HFFc6 (cell line): ENCODE measurements at places on chromosomes 7 and 10. TPM values are rescaled to one million over a fixed set of nuclear protein-coding genes. Genes with fewer than 3 reads are reported as not detected.

DNA sequence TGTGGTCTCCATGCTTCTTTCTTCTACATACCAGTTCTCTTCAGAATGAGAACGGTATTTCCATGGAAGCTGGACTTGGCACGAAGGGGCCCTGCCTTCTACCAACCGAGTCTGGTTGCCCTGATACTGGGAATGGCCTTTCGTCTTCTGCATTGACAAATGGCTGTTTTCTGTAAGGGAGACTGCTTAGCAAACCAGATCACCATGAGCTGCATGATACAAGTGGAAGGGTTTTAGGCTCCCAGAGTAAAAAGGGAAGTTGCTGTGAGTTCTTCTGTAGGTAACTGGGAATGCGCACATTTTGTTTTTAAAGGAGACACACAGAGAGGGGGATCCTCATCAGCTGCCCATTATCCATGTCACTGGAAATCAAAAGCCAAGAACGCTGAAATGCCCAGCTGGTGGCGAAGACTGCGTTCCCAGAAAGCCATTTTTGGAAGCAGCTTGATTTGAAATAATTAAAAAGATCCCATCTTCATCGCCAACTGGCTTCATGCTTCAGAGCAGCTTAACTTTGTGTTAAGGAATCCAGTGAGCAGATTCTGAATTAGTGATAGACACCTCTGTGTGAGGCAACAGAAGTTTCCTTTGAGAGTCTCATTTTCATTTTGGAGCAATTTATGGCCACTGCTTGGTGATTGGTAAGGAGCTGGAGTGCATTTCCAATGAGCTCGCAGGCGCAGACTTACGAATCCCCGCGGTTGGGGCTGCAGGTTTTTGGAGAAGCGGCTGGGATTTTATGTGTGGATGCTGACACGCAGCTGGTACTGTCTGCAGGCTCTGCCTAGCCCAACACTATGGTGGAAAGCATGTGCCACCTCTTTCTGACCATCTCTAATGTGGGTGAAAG lies 672.7 kb upstream of the FOXK1 start:
- no peak for DNase-seq

DNA sequence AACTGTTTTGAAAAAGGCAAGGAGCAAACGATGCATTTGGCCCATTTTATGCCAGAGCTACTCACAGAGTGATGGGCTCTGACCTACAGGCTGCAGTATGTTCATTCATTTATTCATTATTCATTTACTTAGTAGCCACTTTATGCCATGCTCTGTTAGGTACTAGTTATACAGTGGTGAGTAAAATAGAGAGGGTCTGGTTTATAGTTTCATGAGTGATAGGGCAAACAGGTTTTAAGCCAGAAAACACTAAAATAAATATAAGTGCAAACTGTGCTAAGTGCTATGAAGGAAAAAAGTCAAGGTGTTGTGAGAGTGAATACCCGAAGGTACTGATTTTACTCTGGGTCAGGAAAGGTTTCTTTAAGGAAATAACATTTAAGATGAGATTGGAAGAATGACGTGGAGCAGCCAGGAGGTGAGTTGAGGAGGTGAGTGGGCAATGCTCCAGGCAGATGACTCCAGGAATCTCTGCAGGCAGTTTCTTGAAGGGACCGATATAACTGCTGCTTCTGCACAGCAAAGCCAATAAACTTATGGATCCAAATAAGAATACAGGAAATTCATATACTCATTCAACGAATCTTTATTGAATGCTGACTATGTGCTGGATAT lies 56.9 kb upstream of the FAM133B start:
- no peak for DNase-seq

- DNase-seq, result no peak
Measured at GRCh38 chr10:73625004-73625883, 16.0 kb downstream of the MYOZ1 start.

DNA sequence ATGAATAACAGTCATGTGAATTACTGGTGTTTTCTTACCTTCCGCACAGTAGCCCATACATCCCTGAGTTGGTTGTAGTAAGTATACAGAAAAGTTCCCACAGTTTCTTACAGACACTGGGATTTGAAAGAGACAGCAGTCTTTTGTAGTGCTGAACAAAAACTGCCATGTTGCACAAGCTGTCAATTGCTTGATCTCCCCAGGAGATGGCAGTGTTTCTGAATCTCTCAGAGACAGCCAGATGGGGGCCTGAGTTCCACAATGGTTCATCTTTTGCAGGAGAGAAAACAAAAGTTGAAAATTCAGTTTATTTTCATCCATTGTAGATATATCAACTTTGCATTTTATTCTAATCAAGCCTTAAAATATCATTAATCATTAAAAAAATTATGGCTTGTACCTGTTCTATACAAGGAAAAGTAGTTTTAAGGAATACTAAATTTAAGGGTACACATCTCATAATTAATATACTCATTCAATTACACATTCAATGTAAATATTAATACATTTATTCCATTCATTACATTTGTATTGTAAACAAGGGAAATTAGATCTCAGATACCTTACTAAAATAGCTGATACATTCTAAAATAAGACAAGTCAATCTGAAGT lies 14.5 kb downstream of the VWDE start:
- peak; percentile 17 for DNase-seq

- no peak for DNase-seq
Measured at GRCh38 chr10:113433711-113434110, 119.1 kb upstream of the HABP2 start.

SHH gene
- not detected in 3 replicates for total RNA-seq

- no peak for DNase-seq
Measured at GRCh38 chr7:124413029-124413428, 352.6 kb downstream of the GPR37 start.

- DNase-seq, result no peak
Measured at GRCh38 chr7:73354821-73355220, 26.9 kb downstream of the FKBP6 start.
